Muscle of leg (tissue), 16 donors: ENCODE measurements at places on chromosomes 16 and 17.

GRCh38 chr16:15854906-15855703, 1.7 kb downstream of the MYH11 start:
- no peak for DNase-seq

- no peak for DNase-seq
Measured at GRCh38 chr17:63498626-63499195, 21.9 kb downstream of the ACE start.

DNA sequence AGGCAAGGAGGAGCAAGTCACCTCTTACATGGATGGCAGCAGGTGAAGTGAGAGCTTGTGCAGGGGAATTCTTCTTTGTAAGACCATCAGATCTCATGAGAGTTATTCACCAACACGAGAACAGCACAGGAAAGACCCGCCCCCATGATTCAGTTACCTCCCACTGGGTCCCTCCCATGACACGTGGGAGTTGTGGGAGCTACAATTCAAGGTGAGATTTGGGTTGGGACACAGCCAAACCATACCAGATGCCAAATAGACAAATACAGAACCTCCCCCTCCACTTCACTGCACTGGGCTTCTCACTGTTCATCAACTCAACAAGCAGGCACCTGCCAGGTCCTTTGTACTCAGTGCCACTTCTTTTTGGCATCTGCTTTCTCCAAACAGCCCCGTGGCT, 100.2 kb downstream of the WSCD1 start:
- DNase-seq, result no peak

GRCh38 chr16:79316004-79316458, 284.5 kb downstream of the MAF start:
- no peak for DNase-seq

GRCh38 chr16:27312580-27313421, 973 bp upstream of the IL4R start:
- DNase-seq, result no peak

DNA sequence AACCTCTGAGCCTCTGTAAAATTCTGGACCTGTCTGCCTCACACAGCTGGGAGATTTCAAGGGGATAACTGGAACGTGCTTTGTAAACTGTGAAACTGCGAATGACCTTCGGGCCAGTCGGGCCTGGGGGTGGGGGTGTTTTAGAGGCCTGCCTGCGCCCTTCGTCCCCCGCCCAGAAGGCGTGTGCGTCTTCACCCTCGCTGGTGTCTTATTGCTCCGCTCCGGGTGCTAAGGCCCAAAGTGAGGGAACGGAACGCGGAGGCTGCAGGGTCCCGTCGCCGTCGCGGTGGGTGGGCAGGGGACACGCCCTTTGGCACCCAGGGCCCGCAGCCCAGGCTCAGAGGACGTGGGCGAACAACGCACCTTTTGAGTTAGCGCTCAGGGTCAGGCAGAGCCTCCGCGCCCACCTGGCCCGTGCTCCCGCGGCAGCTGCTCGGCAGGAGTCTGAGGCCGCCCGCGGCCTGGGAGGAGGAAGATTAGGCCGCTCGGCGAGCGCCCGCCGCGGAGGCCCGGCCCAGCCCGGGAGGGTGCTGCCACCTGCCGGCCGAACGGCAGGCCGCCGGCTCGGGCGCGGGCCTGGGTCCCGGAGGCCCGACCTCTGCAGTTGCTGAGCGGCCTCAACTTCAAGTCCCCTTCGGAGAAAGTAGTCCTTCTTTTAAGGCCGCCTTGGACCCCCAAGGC, 29.7 kb downstream of the DCAKD start:
- DNase-seq, result peak; percentile 80

GRCh38 chr17:52147431-52147830, 11.1 kb downstream of the CA10 start:
- DNase-seq, result no peak

DNA sequence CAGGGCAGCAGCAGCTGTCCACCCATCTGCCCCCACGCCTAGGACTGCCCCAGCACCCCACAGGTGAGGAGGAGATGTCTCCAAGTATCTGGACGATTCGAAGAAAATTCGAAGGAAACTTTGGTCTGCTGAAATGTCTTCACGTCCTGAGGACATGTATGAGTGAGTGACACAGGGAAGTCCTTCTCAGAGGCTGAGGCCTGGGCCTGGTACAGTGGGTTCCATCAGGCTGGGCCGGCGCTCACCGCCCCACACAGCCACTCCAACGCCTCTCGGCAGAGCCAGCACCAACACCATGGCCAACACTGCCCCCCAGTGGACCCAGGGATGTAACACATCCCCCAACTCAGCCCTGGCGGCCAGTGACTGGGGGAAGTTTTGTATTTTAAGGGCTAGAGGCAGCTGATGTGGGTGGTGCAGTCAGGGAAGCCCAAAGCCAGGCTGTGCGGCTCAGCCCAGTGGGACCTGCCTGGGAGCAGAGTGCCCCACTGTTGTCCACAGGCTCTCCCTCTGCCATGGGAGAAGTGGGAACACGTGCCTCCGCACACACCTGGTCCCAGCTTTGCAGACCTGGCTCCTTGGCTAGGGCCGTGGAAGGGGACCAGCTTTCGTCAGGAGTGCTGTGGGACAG, 55.8 kb upstream of the FASN start:
- peak; percentile 78 for DNase-seq

GRCh38 chr17:37488607-37489196, 989 bp upstream of the DUSP14 start:
- DNase-seq, result peak; percentile 79

- peak; percentile 15 for DNase-seq
Measured at GRCh38 chr17:40646791-40647623, 611 bp downstream of the SMARCE1 start.

DNA sequence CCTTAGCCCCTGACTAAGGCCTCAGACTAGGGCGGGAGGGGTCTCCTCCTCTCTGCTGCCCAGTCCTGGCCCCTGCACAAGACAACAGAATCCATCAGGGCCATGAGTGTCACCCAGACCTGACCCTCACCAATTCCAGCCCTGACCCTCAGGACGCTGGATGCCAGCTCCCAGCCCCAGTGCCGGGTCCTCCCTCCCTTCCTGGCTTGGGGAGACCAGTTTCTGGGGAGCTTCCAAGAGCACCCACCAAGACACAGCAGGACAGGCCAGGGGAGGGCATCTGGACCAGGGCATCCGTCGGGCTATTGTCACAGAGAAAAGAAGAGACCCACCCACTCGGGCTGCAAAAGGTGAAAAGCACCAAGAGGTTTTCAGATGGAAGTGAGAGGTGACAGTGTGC, 12.7 kb downstream of the CES3 start:
- DNase-seq, result no peak

DNA sequence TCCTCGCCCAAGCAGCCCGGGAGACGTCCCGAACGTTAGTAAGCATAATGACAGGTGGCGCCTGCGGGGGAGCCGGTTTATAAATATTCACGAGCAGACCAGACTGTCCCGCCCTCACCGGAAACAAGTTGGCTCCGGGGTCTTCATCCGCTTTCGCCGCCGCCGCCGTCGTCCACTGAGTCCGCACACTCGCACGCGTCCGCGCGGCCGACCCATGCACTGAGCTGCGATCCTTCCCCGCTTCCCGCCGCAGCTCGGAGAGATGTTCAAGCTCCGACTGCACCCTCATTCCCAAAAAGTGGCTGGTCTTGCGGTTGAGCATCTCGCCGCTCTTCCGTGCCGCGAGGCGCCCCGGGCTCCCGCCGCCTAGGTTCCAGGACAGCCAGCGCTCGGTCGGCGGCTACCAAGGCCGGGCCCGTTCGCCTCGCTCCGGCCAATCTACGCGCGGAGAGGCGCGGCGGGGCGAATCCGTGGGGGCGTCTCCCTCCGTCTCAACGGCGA, 385 bp downstream of the CFAP119 start:
- DNase-seq, result peak; percentile 54

DNA sequence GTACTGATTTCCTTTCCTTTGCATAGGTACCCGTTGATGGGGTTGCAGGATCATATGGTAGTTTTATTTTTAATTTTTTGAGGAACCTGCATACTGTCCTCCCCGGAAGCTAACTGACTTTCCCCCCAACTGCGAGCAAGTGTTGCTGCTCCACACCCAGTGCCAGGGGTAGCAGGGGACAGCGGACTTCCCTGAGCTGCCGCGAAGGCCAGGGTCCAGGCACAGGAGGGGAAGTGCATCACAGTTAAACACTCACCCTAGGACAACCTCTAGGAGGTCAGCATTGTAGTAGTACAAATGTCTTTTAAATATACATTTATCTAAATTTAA, 201.7 kb downstream of the NPIPB11 start:
- DNase-seq, result no peak

DNA sequence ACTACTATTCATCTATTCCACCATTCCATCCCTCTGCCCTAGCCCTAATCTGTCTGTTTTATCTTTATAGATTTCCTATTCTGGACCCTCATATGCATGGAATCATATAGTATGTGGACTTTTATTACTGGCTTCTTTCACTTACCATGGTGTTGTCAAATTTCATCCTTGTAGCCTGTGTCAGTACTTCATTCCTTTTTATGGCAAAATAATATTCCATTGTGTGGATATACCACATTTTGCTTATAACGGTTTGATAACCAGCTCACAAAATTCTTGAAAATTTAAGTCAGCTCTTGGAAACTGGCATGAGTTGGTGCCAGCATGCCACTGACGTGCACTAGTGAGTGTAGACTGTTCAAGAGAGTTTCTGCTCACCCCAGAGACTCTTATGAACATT, 30.3 kb upstream of the MRC2 start:
- no peak for DNase-seq

GRCh38 chr17:60102632-60103096, 23.9 kb upstream of the HEATR6 start:
- DNase-seq, result peak; percentile 46

GRCh38 chr16:62225675-62226074, 189.4 kb upstream of the CDH8 start:
- DNase-seq, result peak; percentile 49

DNA sequence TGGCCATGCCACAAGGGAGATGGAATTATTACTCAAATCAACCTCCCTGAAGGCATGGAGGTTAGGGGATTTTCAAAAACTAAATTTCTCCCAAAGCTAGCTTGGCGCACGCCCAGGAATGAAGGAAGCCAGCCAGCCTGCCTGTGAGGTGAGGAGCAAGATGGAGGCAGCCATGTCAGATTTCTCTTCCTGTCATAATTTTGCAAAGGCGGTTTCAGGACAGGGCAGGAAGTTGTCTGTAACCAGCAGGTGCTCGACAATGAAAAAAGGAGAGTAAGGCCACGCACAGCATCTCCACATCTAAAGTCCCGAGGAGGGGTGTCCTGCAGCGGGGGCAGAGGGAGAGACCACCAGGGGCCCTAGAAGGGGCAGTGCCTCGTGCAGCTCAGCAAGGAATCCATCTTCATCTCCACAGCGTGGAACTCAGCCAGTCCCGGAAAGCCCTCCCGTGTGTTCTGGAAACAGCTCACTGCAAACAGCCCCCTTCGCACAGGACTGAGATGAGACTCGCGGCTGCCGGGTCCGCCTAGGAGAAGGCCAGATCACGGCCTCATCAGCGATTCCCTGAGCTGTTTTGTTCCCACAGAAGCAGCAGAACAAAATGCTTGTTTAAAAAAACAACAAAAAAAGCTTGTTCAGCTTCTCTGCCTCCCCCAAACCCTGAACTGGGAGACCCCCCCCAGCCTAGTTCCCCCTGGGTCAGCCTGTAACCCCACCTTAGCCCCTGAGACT, 47.8 kb downstream of the SLC7A5 start:
- no peak for DNase-seq

- DNase-seq, result no peak
Measured at GRCh38 chr16:69756705-69757104, 2.0 kb upstream of the NOB1 start.

- DNase-seq, result no peak
Measured at GRCh38 chr17:1635675-1636465, 7.2 kb upstream of the SLC43A2 start.

DNA sequence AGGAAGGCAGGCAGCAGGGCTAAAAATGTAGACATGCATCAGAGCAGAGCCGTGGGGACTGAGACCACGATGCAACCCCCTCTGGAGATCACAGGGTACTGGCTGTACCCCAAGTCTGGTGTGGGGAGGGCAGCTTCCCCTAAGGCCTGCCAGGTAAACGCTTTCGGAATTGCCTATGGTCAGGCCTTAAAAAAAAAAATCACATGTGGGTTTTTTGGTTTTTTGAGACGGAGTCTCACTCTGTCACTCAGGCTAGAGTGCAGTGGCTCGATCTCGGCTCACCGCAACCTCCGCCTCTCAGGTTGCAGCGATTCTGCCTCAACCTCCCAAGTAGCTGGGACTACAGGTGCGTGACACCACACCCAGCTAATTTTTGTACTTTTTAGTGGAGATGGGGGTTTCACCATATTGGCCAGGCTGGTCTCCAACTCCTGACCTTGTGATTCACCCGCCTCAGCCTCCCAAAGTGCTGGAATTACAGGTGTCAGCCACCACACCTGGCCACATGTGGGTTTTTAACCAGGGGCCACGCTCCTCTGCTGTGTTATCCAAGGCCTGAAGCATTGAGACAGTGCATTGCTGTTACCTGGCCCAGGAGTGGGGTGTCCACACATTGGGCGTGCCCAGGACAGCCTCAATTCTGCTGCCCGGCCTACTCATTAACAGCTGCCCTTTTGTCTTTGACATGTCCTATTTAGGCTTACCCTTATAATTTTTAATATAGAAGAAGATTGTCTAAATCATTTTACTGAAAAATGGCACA, 50.4 kb downstream of the LITAF start:
- DNase-seq, result no peak

GRCh38 chr17:1730326-1731193, 6.1 kb downstream of the WDR81 start:
- peak; percentile 91 for DNase-seq

DNA sequence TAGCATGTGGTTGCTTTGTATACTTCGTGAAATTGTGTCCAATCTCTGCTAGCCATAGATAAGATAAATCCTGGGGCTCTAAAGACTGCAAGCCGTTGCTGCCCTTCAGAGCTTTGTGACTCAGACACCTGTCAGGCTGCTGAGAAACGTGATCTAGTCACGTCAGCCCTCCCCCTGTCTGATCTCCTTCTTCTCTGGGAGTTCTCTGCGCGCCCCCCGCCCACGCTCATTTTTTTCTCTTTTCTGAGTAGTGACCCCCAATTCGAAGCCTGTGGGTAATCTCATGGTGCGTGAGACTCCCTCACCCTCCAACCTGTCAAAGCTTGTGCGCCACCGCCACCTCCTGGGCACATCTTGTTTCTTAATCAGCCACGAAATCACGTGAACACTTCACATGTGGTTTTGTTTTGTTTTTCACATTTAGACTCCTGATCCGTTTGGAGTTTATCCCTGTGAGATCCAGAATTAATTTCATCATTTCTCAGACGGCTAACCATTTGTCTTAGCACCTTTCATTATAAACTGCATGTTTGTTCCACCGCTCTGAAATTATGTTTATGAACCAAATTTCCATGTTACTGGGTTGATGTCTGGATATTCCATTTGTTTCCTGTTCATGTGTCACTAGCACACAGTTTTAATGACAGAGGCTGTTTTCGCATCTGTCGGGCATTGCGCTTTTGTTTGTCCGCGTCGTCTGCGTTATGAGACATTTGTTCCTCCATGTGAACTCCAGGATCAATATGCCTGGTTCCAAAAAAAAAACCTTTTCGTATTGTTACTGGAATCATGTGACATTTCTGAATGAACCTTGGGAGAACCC, 977 bp upstream of the ZNF778 start:
- peak; percentile 88 for DNase-seq

- no peak for DNase-seq
Measured at GRCh38 chr16:30669026-30669902, 11.0 kb downstream of the FBRS start.

- no peak for DNase-seq
Measured at GRCh38 chr17:43817826-43818225, 15.1 kb downstream of the MPP3 start.
